ENCODE measurements at places on chromosomes 1 and 21.
A peak's percentile ranks its signal among the peaks of the same experiment; 100 is the strongest.

DNA sequence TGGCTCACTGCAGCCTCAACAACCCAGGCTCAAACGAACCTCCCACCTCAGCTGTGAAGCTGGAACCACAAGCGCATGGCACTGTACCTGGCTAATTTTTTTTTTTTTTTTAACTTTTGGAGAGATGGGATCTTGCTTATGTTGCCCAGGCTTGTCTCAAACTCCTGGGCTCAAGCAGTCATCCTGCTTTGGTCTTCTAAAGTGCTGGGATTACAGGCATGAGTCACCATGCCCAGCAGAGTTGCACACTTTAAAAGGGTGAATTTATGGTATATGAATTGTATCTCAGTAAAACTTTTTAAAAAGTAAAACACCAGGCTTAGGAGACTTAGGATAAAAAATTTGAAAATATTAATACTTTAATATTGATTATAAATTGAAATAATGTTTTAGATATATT lies 99.1 kb downstream of the CLEC20A start:
- no peak for DNase-seq

GRCh38 chr1:25045480-25046193 lies 115.6 kb upstream of the RUNX3 start:
- no peak for DNase-seq

DNA sequence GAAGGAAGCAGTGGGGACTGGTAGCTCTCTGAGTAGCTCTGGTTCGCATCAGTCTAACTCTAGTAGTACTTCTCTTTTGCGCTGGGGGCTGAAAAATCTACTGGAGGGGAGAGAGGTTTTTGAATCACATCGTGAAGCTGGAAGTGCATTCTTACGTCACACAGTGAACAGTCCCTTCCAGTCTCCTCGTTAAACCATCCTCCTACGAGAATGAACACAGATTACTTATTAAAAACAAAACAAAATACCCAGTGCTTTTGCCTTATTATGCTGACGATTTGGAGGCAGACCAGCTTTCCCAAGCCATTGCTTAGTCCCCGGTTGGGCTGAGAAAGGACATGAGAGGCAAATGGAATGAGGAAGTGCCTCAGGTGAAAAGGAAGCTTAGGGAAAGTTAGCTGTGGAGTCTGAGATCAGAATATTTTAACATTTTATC lies 16.1 kb downstream of the HUNK start:
- DNase-seq, result peak; percentile 88

DNA sequence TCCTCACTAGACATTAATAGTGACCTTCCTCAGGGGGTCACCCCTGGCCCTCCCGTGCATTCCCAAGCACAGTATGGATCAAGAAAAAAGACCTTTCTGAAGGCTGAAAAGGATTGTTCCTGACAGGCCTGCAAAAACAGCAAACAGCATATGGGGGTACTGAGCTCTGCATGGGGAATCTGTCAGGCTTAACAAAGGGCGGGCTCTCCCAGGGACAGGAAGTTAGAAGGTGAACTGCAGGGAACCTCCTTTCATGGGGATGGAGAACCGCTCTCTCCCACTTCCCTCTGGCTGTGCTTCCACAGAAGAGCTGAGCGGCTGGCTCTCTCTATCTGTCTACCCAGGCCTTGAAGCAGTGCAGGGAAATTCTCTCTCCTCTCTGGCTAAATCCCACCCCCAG lies 91.7 kb downstream of the DTL start:
- peak; percentile 77 for DNase-seq

DNA sequence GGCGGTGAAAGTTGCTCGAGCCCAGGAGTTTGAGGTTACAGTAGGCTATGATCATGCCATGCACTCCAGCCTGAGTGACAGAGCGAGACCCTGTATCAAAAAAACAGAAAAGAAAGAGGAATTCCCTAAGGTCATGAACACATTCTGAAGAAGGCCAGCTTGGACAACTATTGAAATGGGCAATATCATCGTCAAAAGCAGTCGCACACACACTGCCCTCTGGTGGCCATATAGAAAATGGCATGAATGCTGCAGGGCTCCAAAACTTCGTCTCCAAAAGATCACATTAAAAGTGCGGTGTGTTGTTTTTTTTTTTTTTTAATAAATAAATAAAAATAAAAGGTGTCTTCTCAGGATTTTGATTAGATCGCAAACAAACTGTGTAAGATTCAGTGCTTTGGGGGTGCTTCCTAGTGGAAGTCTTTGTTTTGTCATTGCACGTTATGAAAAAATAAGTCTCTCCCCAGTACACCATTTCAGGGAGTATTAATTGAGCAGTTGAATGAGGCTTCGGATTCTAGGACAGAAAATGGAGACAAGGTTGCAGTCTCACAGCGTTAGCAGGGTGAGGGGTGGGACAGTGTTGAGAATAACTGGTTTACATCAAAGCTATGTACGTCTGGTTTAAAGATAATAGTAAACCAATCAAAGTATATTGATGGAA lies 87.5 kb upstream of the FMN2 start:
- DNase-seq, result peak; percentile 63

GRCh38 chr1:29684141-29684540 lies 447.8 kb downstream of the PTPRU start:
- no peak for DNase-seq

DNA sequence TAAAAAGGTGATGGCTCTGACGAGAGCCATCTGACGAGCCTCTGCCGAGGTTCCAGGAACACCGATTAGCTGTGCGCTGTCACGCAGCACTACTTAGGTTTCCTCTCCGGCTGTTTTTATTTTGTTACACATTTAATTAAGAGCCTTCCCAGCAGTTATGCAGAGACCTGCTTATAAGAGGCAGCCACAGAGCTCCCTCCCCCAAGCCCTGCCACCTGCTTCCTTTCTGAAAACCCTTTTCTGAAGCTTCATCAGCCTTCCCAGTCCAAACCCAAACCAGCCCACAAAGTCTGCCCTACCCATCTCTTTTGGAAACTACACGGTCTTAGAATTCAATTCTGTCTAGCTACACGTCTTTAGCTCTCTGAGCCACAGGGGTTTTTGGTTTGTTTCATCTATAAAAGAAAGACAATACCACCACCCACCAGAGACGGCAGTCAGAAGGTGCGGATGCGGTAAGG lies 49.1 kb downstream of the ERI3 start:
- DNase-seq, result no peak

- DNase-seq, result no peak
These were observed 9.4 kb upstream of the MT1HL1 start for GRCh38 chr1:237013608-237014007.

DNA sequence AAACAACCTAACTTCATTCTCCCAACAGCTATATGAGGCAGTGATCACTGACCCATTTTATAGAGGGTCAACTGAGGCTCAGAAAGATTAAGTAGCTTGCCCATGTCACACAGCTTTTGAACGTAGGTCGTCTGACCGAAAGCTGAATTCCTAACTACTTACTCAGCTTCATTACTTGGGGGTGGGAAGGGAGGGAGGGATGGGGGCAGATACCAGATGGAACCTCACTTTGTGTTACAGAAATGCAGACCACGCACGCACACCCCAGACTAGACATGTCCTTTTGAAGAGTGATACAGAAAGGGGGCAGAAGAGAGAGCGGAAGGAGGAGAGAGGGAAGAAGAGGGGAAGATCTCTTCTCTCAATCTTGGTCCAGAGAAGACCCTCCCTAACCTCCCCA lies 2.3 kb downstream of the ADGRB2 start:
- no peak for DNase-seq

All from GM23338 (cell line).